HS-5 (cell line): ENCODE measurements at places on chromosomes 11 and 22.

- DNase-seq: no peak
Observed at GRCh38 chr22:45271667-45272201, 13.0 kb upstream of the UPK3A start.

DNA sequence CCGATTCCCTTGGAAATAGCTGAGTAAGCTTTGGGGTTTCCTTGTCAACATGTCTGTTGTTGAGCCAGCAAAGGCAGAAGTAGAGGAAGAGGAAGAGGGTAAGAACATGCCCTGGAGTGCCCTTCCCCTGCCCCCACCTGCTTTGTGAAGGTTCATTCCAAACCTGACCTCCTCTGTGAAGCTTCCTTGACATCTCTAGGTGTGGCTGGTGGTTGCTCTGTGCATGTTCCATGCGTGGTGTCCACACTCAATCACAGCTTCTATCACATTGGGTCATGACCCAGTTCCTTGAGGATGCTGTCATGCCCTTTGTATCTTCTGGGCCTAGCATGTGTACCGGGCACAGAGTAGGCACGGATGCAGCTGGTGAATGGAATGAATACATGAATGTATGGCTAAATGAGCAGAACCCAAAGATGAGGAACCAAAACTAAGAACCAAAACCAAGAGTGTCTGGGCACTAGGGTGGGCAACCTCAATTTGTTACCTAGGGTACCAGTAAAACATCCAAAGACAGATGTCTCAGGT lies 23.7 kb upstream of the FXYD6 start:
- DNase-seq: no peak

GRCh38 chr22:39454385-39454871 lies 2.4 kb upstream of the MGAT3 start:
- no peak for DNase-seq

- DNase-seq: no peak
Observed at GRCh38 chr11:112759418-112759817, 201.8 kb upstream of the NCAM1 start.

- no peak for DNase-seq
Observed at GRCh38 chr11:125768336-125769046, 10.1 kb downstream of the PATE2 start.

GRCh38 chr11:106457727-106458126 lies 380.3 kb downstream of the AASDHPPT start:
- peak; percentile 53 for DNase-seq

DNA sequence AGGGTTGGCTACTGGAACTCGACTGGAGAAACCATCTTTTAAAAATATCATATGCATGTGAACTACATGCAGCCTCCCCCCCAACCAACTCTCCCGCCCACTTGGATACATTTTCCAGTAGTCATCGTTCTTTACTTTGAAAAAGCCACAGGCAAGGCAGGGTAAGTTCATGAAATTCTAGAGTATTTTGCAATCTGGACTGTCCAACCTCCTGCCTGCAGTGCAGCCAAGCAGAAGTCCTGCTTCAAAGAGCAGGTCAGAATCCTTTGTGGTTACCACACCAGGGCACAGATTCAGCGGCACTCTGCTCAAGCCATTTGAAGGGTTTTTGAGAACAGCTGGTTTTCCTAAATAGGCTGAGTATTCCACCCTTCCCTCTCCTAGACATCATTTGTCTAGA lies 12.1 kb downstream of the ELF5 start:
- DNase-seq: peak; percentile 93

DNA sequence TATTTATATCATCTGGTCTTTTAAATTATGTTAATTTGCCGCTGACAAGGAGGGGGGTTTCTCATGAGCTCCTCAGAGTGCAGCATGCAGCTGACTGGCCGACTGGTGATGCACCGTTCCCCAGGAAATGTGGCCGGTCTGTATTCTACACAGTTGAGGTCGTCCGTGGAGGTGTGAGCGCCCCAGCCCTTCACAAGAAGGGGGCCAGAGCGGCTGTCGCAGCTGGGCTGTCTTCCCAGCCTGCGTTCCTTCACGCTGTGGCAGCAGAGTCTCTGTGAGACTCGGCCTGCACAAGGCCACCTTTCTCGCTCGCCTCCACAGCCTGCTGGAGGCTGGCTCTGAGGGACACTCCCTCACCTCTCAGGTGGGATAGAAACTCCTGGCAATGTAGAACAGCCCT lies 43.2 kb downstream of the AP2A2 start:
- no peak for DNase-seq

- no peak for DNase-seq
Observed at GRCh38 chr11:10461276-10461790, 6.3 kb downstream of the AMPD3 start.

GRCh38 chr11:134574947-134575346 lies 162.9 kb upstream of the B3GAT1 start:
- no peak for DNase-seq

- no peak for DNase-seq
Observed at GRCh38 chr11:70871881-70872280, 380.5 kb downstream of the SHANK2 start.

- no peak for DNase-seq
Observed at GRCh38 chr22:39559456-39560105, 11.0 kb upstream of the CACNA1I start.

DNA sequence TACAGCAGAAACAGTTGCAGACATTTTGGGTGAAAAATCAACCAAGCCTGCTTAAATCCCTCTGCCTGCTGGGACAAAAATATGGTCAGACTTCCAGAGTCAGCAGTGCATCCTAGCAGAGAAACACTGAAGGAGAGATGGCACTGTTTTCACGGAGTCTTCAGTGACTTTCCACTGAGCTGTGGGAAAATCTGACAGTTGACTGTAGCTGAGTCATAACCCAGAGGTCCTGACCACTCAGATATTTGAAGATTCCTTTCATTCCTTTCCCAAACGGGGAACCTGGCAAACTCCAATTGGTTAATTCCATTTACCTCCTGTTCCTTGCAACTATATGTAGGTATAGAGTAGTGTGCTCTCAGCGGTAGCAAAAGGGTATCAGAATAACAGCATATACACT lies 20.9 kb upstream of the UPB1 start:
- peak; percentile 89 for DNase-seq

DNA sequence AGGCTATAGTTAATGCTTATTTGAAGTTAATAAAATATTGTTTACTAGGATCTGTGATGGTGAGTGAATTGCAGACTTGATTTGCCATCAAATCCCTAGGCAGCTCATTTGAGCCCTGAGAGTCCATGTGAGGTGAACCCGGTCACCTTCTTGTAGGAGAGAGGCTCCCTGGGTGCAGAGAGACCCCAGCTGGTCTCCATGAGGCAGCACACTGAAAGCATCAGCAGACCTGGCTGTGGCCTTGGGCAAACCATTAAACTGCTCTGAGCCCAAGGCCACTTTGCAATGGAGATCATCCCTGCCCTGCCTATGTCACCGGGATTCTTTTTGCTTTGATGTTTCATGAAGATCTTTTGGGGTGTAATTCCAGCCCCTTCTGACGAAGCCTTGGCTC lies 125.2 kb downstream of the MICAL2 start:
- DNase-seq: no peak

DNA sequence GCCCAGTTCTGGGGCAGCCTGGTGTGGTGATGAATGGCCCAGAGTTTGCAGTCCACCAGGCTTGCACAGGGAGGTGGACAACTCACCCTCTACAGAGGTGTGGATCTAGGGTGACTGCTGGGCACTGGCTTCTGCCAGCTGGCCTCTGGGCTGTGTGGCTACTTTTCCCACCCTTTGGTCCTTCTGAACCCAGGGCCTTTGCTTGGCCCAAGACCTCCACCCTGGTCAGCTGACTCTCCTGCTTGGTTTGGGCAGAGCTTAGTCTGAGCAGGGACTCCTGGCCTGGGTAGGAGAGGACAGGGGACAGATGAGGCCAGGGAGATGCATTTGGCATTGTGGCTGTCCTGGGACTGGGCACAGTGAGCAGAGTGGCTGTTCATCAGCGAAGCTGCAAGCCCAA lies 83.0 kb upstream of the SHANK2 start:
- no peak for DNase-seq

GRCh38 chr22:41446057-41446501 lies 522 bp downstream of the TOB2 start:
- DNase-seq: no peak

GRCh38 chr11:6778518-6778917 lies 4.3 kb upstream of the OR2AG1 start:
- DNase-seq: no peak

DNA sequence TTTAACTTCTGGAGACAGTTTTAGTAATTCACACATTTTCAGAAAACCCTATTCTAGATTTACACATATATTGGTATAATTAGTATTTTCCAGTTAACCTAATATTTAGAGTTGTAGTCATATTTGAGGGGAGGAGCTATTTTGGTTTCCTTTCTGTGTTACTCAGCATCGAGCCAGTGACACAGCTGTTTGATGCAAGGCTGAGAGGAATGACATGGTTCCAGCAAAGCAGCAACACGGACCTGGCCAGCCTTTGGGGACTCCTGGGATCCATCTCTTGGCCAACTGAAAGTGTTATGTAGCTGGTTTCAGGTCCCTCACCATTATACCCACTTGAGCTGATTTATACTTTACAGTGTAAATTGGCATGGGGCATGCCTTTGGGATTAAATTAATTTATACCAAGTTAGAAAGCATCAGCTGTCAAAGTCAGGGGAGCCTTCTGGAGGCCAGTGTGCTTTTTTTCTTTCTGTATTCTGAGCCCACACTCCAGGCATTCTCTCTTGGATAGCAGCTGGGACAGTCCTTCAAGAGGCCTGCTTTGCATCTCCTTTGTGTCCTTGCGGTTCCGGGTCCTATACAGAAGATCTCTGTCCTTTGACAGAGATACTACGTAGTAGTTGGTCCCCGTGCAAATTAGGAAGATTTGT lies 91.3 kb upstream of the SLC25A18 start:
- DNase-seq: no peak

DNA sequence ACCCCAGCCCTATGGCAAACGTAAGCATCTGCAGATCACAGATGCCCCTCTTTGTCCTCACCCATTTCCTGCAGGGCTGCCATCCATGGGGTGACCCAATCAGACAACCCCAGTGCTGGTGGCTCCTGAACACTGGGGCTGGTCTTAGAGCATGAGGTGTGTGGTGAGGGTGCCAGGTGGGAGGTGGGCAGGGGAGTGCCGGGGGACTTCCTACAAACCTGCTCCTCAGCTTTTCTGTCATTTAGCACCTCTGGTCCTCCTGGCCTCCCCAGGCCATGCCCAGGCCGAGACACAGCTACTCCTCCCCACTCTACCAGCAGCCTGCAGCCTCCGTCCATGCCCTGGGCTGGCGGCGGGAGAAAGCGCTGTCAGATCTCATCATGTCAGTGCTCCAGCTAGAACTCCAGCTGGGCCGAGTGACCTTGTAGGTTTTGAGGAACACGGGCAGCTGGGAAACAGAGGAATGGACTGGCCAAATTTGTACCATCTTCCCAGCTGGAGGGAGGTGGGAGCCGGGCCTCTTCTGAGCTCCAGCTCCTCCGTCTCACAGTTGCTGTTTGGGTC lies 157.7 kb upstream of the NECTIN1 start:
- DNase-seq: no peak
